ENCODE measurements at places on chromosomes 13 and 19.
A peak's percentile ranks its signal among the peaks of the same experiment; 100 is the strongest.

GRCh38 chr13:33349288-33349985, 63.9 kb upstream of the STARD13 start:
- no peak for DNase-seq

GRCh38 chr13:113298043-113298945, 1.3 kb downstream of the LAMP1 start:
- no peak for DNase-seq

GRCh38 chr19:47890865-47891621, 4.9 kb upstream of the SULT2A1 start:
- no peak for DNase-seq

DNA sequence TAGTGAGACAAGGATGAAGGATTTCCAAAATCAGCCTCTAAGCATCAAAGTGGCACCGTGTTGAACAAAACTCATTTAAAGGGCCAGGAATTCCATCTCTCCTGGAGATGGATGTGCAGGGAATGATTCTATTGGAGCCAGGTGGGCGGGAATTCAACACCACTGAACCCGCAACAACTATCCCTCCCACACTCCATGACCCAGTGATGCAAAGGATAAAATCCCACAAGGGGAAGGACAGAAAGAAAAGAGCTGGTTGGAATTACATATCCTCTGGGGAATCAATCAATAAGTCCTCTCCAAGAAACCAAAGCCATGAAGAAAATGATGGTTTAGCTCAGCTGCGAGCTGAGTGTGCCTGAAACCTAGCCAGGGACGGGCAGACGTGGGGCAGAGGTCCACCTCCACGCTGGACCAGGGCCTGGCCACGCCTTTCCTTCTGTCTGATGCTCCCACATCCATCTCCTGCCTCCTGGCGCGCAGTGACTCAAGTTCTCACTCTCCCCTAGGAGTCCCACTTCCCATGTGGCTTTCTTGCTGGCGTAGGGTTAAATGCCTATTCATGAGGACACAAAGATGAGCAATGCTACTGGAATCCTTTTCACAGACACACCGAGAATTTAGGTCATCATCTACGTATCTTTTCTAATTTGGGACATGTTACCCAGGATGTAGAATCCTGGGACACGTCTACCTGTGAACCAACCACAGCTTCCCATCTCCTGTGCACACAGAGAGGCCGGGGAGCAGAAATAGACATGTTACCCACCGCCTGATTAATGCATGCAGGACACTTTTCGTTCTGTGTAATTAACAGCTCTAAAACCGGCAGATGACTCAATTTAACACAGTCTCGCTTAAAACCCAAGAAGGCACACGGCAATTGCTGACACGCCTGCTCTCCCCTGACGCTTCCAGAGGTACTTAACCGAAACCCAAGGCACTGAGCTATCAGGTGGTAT, 48.6 kb downstream of the PEPD start:
- DNase-seq = no peak

DNA sequence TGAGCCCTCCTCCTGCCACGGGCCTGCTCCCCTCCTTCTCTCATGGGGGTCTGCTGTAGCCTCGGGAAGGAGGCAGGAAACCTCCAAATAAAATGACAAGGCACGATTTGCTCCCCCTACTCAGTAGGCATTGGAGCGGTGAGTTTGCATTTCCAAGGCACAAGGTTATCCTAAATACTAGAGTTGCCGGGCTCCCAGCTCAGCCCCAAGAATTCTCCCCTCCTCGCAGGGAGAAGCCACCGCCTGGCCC, 1.5 kb downstream of the CEBPA start:
- DNase-seq = no peak

DNA sequence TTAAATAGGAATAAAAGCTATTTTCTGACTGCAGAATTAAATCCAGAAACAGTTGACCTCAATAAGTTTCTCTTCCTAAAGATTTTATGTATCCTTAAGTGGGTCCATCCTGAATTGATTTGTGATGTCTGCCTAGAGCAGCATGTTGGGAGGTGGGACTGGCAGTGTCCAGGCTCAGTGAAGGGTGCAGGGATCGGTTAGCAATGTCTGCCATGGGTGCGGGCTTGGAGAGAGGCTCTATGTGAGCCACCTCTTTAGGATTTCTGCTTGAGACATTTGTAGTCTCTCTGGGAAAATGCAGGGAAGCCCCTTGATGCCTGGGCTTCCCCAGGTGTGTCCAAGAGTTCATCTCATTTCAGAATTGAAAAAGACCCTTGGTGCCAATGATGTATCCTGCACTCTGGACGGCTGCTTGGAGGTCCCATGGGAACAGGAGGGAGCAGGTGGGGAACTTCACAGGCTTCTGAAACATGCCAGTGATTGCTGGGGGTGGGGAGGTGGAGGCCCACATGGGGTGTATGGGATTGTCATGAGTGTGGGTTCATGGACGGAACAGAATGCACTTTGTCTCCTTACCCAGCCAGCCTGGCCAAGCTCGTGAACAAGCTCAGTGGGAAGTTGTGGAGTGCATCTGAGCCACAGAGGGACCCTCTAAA, 6.2 kb upstream of the COLGALT1 start:
- no peak for DNase-seq

GRCh38 chr19:18286973-18287635, 5.7 kb upstream of the JUND start:
- DNase-seq = no peak

DNA sequence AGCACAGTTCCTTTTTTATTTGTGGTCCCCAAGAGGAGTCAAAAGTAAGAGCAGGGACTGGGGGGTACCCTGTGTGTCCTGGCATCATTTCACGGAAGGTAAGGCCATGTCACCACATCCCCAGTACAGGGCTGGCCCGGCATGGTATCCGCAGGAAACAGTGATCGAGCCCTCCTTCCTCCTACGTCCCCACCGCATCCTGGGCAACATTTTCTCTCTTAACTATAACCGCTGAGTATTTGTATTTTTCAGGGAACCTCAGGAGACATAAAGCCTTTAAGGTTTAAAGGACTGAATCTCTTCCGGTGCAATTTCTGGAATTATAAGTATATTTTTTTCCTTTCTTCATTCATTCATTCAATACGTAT, 13.6 kb upstream of the LATS2 start:
- no peak for DNase-seq

DNA sequence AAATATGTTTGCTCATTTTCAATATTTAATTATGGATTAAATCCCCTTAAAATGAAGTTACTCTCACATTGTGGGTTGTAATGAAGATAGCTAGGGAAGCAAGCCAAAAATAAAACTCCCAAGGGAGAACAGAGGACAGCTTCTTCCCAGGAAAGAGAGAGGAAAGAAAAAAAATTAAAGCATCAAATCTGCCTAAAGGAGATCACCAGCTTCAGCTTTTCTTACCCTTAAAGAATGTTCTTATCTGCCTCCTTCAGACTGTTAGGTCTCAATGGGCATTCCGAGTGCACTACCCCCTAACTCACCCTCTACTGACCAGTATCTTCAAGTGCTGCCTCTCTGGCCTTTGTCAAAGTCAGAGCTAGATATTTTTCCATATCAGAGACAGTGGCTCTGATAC, 55.2 kb downstream of the XPO4 start:
- peak; percentile 3 for DNase-seq

- no peak for DNase-seq
These were observed 317.3 kb downstream of the ZNF536 start for GRCh38 chr19:30689474-30689873.

- no peak for DNase-seq
These were observed 119.3 kb upstream of the GJB6 start for GRCh38 chr13:20351281-20352022.

DNA sequence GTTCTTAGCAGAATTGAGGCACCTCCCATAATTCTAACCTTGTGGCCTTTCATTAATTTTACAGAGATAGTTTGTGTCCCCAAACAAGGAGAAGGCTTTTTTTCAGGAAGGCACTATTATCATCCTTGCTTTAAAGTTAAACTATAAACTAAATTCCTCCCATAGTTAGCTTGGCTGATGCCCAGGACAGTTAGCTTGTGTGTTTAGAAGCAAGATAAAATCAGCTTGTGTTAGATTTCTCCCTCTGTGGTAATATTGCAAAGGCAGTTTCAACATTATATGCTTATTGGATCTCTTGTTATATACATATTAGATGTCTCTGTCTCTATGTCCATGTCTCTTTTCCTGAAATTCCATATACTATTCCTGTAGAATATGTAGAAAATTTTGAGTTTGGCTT, 342.7 kb downstream of the TBC1D4 start:
- no peak for DNase-seq

GRCh38 chr13:110044551-110045111, 258.2 kb upstream of the IRS2 start:
- DNase-seq = no peak

DNA sequence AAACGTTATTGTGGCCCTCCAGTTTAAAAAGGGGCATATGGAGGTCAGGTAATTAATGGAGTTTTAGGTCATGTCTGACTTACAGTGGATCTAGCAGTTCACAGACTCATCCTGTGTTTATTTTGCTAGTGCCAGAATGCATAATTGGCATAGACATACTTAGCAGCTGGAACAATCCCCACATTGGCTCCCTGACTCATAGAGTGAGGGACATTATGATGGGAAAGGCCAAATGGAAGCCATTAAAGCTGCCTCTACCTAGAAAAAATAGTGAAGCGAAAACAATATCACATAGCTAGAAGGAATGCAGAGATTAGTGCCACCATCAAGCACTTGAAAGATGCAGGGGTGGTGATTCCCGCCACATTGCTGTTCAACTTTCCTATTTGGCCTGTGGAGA, 610.7 kb downstream of the SLITRK5 start:
- no peak for DNase-seq
